Tibial artery (tissue), 4 donors: ENCODE measurements at places on chromosomes 3 and 15.

- no peak overlapping the region for H3K27ac ChIP-seq
- DNase-seq: no peak
- H3K36me3 ChIP-seq: no peaks in the 10 kb centered on the region
- no peaks in the 10 kb centered on the region for H3K27me3 ChIP-seq
- H3K4me3 ChIP-seq: no peak overlapping the region
These were observed 9.9 kb upstream of the APEH start for GRCh38 chr3:49664300-49664699.

- no peak overlapping the region for H3K4me3 ChIP-seq
- no peak overlapping the region for H3K27ac ChIP-seq
- H3K4me1 ChIP-seq: no peaks in the 10 kb centered on the region
- H3K36me3 ChIP-seq: no peaks in the 10 kb centered on the region
- H3K27me3 ChIP-seq: no peaks in the 10 kb centered on the region
- DNase-seq: no peak
These were observed 86.5 kb upstream of the NMNAT3 start for GRCh38 chr3:139764069-139764905.

DNA sequence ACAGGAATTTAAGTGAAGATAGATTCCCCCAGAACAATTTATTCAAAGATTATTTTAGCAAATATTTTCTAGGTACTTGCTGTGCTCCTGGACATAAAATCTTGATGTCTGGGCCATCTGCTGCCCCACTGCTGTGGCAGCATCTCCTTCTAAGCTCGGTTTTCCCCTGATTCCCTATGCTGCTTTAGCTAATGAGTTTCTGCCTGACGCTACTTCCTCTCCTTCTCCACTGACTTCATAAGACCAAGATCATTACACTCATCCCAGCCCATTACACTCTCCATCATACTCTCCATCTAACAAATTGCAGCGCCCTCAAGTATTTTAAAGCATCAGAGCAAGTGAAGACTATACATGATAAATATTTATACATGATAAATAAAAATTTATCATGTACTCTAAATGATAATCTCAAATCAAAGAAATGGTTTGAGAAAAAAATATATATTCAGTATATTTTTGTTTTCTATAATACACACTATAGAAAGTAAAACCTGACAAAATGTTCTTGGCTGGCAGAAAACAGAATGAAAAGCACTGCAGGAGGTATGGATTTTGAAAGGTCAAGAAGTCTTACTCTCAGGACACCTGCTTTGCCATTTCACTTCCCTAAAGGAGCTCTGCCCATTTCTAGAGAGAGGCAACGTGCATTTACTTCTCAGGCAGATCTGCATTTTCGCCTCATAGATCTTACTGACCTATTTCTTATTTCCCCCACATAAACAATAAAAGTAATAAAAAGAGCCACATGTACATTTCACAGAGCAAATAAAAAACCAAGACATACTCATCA lies 232.0 kb downstream of the KCNMB2 start:
- H3K4me3 ChIP-seq: no peak overlapping the region
- DNase-seq: no peak
- H3K4me1 ChIP-seq: peaks cover 4% of the 10 kb centered on the region
- H3K36me3 ChIP-seq: no peaks in the 10 kb centered on the region

DNA sequence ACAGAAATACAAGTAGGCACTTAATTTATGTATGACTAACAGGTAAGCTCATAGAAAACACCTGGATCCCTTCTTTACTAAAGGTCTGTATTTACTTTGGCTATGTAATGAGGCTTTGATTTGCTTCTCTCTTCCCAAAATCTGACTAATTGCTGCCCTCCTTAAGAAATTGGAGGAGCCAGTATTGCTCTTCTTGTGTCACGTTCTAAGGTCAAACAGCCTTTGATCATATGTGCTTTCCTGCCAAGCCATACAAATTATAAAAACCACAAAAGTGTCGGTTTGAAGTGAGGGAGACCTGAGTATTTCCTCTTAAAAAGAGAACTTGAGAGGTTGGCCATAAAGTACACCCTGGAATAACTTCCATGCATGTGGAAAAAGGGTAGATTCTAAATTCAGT lies 112.1 kb upstream of the MB21D2 start:
- no peaks in the 10 kb centered on the region for H3K4me1 ChIP-seq
- no peak overlapping the region for H3K4me3 ChIP-seq
- DNase-seq: no peak
- no peaks in the 10 kb centered on the region for H3K27me3 ChIP-seq
- H3K36me3 ChIP-seq: no peaks in the 10 kb centered on the region

DNA sequence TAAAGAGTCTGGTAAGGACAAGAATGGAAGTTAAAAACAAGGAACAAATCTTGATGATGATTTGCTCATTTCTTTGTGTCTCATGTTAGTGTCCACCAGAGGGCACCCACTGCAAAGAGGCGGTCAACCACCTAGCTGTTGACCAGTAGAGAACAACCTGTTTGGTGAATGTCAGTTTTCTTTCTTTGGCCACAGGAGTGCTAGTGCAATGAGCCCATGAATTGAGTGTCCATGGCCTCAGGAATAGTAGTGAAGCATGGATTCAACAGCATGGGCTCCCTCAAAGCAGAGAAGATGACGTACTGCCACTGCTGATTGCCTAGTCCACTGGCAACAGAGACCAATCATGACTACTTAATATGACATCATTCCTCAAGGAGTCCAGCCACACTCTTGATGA lies 10.7 kb upstream of the CNTN6 start:
- no peaks in the 10 kb centered on the region for H3K4me1 ChIP-seq
- peak; percentile 47 for DNase-seq
- H3K4me3 ChIP-seq: no peak overlapping the region
- no peaks in the 10 kb centered on the region for H3K27me3 ChIP-seq
- no peaks in the 10 kb centered on the region for H3K36me3 ChIP-seq

DNA sequence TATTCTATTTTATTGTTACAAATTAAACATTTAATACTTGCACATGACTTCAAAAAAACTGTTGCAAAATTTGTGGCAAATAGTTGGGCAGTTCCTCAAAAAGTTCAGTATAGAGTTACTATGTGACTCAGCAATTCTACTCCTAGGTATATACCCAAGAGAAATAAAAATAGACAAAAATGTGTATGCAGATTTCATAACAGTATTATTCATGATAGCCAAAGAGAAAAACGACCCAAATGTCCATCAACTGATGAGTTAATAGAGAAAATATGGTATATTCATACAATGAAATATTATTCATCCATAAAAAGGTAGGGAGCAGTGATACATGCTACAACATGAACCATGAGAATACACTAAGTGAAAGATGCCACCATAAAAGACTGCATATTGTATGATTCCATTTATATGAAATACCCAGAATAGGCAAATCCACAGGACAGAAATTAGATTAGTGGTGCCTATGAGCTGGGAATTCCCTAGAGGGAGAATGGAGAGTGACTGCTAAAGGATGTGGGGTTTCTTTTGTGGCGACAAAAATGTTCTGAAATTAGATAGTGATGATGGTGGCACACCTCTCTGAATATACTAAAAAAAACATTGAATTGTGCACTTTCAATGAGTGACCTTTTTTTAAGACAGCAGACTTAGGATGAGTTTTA lies 31.6 kb upstream of the CLASP2 start:
- H3K4me3 ChIP-seq: no peak overlapping the region
- no peaks in the 10 kb centered on the region for H3K36me3 ChIP-seq
- no peak for DNase-seq
- no peak overlapping the region for H3K27ac ChIP-seq

GRCh38 chr3:105367063-105367405 lies 325 bp downstream of the ALCAM start:
- H3K27me3 ChIP-seq: no peaks in the 10 kb centered on the region
- no peaks in the 10 kb centered on the region for H3K4me1 ChIP-seq
- peak overlapping the region; percentile 75 for H3K27ac ChIP-seq
- no peak for DNase-seq
- peak overlapping the region; percentile 62 for H3K4me3 ChIP-seq

GRCh38 chr3:43852066-43852465 lies 161.3 kb downstream of the ABHD5 start:
- H3K27me3 ChIP-seq: peaks cover 9% of the 10 kb centered on the region
- peaks cover 5% of the 10 kb centered on the region for H3K4me1 ChIP-seq
- no peak overlapping the region for H3K4me3 ChIP-seq
- H3K27ac ChIP-seq: no peak overlapping the region
